Astrocyte of the hippocampus (primary cell): ENCODE measurements at places on chromosomes 12 and 14.

GRCh38 chr14:24634158-24634557, at the start of gene GZMB:
Gene GZMB, minus strand, starts transcription at chr14:24634190. Its CDS starts 30 bp downstream, at chr14:24634160.
- DNase-seq: no peak

- peak; percentile 86 for DNase-seq
Observed at GRCh38 chr14:63454863-63455622, 88.1 kb downstream of the PPP2R5E start.

DNA sequence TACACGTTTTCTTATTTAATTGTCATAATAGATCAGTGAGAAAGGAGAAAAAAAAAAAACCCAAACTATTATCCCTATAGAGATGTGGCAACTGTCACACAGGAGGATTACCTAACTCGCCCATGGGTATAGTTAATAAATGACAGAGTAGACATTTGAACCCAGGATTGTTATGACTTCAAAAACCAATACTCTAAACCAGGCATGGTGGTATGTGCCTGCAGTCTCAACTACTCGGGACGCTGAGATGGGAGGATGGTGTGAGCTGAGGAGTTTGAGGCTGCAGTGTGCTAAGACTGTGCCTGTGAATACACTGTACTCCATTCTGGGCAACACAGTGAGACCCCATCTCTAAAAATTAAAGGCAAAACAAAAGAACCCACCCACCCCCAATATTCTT, 114.5 kb downstream of the DENND5B start:
- no peak for DNase-seq

- no peak for DNase-seq
Observed at GRCh38 chr12:73906757-73907156, 630.9 kb upstream of the ATXN7L3B start.

DNA sequence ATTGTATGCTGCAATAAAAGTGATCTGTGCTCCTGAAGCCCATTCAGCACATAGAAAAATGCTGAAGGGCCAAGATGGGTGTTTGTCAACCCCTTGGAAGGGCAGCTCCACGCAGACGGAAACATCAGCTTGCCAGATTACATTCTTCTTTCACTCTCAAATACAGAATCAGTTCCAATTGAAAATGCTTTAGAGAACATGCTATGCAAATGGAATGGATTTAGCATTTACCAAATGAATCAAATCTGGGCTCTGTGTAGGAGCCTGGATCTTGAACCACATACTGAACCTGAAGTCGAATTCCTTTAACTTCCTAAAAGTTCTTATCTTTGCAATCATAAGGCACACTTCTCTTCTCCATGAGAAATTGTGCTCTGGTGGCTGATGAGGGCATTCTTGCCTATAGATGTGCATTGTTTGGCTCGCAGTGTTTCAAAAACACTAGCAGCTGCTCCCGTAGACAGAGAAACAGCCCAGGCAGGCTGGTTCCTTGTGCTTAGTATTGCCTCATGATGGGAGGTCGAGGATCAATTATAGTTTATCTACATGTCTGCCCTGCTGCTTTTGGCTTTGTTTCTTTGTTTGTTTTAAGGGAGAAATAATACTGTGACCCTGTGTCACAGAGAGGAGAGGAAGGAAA, 489.8 kb upstream of the FLRT2 start:
- DNase-seq: peak; percentile 30

GRCh38 chr12:46533723-46534122, 161.2 kb upstream of the SLC38A2 start:
- no peak for DNase-seq

DNA sequence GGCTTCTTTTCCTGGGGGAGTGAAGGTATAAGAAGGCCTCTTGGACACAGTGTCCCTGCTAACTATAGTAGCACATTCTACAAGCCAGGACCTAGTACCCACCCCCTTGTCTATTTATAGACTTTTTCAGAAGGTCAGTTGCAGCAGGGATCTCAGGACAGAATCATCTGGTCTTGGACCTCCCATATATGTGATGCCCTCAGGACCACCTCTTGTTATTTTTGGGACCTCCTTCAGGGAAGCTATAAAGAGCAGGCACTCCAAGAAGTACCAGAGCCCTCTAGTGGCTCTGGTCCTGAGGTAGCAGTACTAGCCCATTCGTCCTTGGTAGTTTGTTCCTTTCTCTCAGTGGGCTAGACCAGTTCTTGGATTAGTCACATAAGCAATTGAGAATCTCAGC, 4.3 kb downstream of the COQ10A start:
- peak; percentile 40 for DNase-seq

DNA sequence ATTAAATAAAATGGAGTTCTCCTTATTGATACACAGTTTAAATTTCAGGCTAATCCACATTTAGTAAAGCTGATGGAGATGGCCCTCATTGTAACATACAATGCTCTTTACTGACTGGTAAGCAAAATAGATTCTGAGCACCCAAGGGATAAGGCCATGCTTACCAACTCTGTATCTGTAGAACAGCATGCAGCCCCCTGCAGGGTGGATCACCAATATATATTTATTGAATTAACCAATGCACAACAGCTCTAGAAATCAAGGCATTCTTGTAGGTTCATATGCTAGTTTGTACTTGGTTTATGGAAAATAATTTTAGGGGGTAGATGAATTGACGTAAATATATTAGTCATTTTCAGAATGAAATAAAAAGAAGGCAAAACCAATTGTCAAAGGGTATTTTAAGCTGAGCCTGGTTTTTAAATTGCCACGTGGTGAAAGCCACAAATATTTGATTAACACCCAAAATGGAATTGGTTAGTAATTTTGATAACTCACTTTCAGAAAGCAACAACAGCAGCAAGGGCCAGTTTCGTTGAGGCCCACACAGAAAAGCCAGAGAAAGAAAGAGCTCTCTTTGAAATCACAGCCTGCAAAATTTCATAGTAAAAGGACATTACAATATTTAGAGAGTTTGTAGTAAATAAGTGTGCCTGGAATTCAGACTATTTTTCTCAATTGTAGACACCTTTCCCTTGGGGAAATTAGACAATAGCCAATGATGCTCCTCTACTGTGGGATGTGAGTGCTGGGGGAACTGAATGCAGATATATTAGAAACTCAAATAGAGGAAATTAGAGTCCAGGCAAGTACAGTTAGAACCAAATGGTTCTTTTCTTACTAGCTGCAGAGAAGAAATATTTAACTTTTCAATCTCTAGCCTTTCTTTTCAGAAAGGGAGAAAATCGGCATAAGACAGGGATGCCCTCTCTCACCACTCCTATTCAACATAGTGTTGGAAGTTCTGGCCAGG, 216.2 kb upstream of the ABCD2 start:
- no peak for DNase-seq

GRCh38 chr14:38079886-38080285, 127.8 kb upstream of the SSTR1 start:
- no peak for DNase-seq

DNA sequence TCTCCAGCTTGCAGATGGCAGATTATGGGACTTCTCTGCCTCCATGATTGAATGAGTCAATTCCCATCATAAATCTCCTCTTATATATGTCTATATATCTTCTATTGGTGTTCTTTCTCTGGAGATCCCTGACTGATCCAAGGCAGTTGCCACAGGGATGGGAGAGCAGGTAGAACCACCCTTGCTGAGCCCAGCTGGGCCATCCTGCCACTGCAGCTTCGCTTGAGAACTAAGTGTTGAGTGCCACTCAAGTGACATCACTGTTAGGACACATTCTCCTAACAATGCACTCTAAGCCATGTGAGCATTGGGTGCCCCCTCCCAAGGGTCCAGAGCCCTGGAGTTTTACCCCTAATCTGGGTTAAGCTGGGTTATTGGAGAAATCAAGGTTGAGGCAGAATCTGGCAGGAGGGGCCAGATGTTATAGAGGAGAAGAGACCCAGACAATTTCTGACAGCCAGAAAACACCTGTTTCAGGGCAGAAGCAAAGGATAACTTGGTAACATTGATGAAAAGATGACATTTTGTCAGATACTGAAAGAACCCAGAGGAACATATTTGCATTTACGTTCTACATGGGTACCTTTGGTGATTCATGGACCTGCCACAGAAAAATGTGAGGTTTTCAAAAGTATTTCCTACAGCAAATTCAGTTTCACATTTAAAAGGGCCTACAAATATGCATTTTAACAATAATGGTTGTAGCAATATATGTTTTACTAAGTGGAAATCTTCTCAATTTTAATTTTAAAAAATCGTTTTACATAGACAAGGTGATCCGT, 57.2 kb upstream of the MAX start:
- DNase-seq: peak; percentile 34

GRCh38 chr14:43166163-43166562, 1340.9 kb downstream of the FSCB start:
- DNase-seq: no peak

- DNase-seq: no peak
Observed at GRCh38 chr14:60300019-60300418, 51.0 kb downstream of the PPM1A start.

DNA sequence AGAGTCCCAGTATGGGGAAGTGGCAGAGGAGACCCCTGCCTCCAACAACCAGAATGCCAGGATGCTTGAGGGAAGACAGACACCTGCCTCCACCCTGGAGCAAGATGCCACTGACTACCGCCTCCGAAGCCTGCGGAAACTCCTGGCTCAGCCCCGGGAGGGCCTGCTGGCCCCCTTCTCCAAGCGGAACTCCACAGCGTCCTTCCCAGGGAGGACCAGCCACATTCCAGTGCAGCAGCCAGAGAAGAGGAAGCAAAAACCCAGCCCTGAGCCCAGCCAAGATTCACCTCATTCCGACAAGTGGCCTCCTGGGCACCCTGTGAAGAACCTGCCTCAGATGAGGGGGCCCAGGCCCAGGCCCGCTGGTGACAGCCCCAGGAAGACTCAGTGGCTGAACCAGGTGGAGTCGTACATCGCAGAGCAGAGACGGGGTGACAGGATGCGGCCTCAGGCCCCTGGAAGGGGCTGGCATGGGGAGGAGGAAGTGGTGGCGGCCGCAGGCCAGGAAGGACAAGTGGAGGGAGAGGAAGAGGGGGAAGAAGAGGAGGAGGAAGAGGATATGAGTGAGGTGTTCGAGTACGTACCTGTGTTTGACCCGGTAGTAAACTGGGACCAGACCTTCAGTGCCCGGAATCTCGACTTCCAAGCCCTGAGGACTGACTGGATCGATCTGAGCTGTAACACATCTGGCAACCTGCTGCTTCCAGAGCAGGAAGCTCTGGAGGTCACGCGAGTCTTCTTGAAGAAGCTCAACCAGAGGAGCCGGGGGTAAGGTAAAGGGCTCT, 93.7 kb downstream of the B4GALNT3 start:
- no peak for DNase-seq

GRCh38 chr14:24366721-24367513, 1.1 kb upstream of the NFATC4 start:
- DNase-seq: peak; percentile 93

GRCh38 chr14:90722590-90722989, 93.6 kb downstream of the TTC7B start:
- DNase-seq: no peak

GRCh38 chr12:42789808-42790760, 200.5 kb upstream of the PRICKLE1 start:
- peak; percentile 6 for DNase-seq

DNA sequence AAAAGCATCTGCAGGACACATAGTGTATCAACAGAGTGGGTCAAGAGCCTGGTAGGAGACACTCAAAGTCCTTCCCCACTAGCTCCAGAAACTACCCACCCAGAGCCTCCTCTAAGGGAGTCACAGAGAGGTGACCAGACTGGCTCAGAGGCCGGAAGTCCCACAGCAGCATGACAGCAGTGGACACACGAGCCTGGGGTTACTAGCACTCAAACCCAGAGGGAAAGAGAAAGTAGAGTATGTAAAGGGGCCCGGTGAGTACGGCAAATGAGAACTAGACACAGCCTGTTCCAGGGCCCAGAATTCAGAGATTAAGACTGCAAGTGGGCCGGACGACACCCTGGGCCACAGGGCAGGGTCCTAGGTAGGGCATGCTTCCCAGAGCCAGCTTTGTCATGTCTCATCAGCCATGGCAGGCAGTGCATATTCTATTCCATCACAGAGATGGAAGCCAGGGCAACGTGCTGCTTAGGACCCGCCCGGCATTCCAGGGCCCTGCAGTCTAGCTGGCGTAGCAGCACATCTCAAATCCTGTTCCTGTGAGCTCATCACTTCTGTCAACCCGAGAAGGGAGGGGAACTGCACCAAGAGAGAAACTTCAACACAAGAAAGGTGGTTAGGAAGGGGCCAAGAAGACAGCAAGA, 4.2 kb downstream of the IFFO1 start:
- peak; percentile 77 for DNase-seq

- no peak for DNase-seq
Observed at GRCh38 chr12:47839214-47839876, 19.6 kb upstream of the HDAC7 start.

DNA sequence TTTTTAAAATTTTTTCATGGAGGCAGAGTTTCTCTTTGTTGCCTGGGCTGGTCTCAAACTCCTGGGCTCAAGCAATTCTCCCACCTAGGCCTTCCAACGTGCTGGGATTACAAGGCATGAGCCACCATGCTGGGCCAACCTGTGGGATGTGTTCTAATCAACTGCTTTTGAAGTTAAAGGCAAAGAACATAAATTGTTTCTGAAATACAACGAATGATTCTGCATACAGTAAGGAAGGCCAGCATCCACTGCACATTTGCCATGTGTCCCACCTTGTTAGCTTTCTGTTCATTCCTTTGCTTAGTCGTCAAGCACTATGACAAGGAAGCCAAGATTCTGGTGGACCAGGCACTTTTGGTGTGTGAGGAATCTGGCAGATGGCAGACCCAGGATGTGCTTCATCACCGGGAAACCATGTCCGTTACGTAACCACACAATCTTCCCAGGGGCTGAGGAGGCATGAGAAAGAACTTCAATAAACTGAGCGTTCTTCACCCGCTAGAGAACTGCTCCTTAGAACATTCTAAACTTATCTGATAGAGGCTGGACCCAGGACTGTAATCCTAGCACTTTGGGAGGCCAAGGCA, 24.5 kb downstream of the MOK start:
- peak; percentile 95 for DNase-seq

DNA sequence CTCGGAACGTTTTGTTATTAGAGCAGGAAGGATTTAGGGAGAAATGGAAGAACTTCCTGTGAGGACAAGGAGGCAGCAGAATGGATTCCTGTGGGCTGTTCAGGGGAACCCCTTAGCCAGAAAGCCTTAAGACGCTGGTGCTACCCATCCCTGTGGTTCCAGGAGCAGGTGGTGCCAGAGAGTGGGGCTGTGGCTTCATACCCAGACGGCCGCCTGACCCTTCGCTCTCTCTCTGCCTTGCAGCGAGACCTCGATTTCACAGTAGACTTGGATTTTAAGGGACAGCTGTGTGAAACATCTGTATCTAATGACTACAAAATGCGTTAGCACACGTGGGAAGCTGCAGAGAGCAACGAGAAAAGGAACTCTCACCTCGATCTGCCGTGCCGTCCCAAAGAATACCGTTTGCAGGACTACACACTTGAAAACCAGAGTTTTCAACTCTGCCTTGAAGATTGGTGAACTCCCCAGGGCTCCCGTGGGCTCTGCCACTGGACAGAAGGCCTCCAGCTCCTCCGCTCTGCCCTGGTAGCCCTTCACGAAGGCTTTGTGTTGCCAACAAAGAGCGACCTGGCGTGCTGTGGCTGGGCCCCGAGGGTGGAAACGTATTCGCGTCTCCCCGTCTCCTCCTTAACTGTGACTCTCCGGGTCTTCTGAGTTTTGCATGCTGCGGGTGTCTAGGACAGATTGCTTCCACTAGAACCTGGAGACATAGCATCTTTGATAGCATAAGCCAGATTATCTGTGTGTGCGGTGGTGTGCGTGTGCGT, 102.0 kb downstream of the PRMT8 start:
- DNase-seq: no peak
